ENCODE measurements at places on chromosomes 5 and 9.

DNA sequence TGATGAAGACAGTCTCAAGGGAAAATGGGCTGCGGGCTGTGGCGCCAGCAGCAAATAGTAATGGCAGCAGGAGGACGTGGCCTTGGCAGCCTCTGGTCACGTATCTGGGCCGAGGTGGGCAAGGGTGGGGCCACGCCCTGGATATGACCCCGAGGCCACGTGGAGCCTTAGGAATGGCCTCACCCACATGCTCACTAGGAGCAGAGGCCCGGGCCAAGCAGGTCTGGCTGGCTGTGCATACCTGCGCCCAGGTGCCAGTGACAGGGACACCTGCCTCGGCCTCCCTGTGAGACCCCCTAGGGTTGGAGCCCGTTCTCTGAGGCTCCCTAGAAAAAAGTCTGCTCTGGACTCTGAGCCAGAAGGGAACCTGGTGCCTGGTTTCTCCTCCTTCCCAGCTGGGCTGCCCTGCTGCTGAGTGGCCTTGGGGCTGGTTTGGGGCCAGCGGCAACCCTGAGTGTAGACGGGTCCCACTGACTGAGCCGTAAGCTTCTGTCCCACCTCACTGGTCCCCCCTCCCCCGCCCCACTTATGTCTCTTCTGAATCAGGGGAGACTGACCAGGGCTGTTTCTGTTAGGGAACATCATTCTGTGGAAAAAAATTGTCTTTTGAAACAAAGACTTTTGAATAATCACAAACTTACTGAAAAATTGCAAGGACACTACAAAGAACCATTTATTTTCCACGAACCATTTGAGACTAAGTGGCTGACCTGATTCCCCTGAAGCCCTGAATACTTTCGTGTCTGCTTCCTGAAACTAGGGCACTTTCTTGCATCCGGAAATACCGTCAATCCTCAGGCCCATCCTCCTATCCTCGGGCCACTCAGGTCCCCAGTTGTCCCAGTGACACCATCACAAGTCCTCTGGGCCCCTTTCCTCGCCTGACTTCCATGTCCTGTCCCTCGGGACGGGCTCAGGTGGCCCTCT is 60.8 kb downstream of the WNK2 start:
- no peak for DNase-seq

GRCh38 chr5:168872246-168872645 is 293.1 kb upstream of the PANK3 start:
- DNase-seq: no peak

- no peak for DNase-seq
Measured at GRCh38 chr5:131575660-131576227, 59.3 kb downstream of the RAPGEF6 start.

DNA sequence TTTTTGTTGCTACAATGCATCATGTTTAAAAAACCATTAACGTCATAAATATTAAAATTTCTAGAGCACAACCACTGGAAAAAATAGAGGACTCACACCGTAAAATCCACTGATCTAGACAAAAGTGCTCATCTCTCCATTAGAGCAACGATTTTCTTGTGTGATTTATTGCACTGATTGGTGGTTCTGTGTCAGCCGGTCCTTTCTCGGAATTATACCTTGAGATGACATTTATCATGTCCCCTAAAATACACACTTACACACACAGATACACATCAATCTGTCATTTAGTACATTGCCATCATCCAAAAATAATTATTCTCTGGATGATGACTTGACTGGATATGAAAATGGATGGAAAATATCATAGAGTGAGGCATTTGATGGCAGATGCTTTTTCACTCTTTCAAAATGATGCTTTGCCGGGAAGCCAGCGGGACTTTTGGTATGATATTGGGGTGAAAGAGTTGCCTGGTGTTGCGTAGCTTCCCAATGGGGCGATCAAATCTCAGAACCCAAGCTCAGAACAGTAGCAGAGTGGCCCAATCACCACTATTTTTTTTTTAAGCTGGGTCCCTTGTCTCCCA is 226.6 kb downstream of the GAS1 start:
- no peak for DNase-seq

DNA sequence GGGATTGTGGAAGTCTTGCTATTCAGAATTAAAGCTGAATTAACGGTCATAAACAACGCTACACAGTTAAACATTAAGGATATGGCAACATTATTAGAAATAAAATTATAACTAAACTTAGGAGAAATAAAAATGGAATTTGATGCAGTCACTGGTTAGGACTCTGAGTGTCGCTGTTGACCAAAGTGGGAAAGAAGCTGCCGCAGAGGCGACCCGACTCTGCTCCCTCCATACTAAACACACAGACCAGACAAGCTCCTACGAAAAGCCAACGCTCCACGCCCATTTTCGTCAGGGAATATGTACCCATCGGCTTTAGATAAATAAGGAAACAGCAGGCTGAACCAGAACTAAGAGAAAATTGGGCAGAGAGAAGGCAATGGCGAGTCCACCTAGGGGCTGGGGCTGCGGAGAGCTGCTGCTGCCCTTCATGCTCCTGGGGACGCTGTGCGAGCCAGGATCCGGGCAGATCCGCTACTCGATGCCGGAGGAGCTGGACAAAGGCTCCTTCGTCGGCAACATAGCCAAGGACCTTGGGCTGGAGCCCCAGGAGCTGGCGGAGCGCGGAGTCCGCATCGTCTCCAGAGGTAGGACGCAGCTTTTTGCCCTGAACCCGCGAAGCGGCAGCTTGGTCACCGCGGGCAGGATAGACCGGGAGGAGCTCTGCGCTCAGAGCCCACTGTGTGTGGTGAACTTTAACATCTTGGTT is at the start of gene PCDHGA5:
Gene PCDHGA5 (plus strand): TSS at position 211 of the 709 bp plus-strand sequence. CDS start 169 bp downstream, at position 380.
- no peak for DNase-seq

DNA sequence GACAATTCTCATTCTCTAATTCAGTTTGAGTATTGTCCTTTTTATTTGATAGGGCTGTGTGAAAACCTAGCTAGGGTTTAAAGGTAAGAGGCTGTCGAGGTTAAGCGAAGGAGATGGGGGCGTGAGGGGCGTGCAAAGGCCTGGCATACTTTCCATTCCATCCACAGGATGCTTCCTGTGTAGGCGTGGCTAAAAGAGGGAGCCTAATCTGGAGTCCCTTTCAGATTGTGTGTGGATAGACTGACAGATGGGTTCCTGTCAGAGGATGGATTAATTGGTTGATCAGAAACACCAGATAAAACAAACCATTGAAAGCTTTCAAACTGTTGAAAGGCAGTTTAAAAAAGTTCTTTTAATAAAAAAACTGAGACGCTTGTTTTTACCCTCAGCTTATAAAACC is 1.1 kb upstream of the ELL2 start:
- peak; percentile 24 for DNase-seq

- DNase-seq: no peak
Measured at GRCh38 chr5:145510769-145511168, 324.4 kb downstream of the PRELID2 start.

DNA sequence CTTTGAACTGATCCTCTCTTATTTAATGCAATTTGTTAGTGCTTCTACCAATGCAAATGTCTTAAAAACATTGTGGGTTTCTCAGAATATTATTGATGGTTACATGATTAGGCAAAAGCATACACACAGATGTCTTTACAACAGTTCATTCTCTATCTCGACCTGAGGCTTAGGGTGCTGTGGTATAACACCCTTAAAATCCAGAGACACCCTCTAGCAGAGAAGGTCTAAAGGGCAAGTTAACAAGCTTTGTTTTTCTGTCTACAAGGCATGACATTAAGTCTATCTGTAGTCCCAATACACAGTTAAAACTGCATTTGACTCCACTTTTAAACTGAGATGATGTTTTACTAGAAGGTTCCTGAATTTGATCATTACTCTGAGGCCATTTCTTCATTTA is 518.7 kb upstream of the MEF2C start:
- DNase-seq: no peak

GRCh38 chr5:109823597-109823996 is 133.9 kb downstream of the MAN2A1 start:
- DNase-seq: no peak

GRCh38 chr9:18982262-18982620 is 50.8 kb downstream of the SAXO1 start:
- DNase-seq: no peak

GRCh38 chr9:136201609-136202453 is 3.1 kb downstream of the LHX3 start:
- no peak for DNase-seq

DNA sequence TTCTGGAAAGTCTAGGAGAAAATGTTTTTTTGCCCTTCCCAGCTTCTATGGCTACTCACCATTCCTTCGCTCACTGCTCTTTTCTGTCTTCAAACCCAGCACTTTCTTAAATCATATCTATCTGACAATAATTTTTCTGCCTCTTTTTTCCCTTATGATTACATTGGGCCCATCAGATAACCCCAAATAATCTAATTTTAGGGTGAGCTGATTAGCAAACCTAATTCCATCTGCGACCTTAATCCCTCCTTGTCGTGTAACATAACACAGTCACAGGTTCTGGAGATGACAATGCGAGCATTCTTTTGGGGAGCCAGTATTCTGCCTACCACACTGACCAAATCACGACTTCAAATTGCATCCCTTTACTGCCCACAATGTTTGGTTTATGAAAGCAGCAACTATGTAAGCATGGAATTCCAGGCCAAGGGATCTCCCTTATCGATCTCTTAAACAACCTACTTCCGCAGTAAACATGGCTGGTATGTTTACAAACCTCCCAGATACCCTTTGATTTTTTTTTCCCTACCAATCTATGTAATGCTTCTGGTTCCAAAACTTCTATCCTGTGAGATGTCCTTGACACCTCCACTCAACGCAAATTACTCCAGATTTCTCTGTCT is 2122.2 kb downstream of the MAT2B start:
- DNase-seq: no peak

DNA sequence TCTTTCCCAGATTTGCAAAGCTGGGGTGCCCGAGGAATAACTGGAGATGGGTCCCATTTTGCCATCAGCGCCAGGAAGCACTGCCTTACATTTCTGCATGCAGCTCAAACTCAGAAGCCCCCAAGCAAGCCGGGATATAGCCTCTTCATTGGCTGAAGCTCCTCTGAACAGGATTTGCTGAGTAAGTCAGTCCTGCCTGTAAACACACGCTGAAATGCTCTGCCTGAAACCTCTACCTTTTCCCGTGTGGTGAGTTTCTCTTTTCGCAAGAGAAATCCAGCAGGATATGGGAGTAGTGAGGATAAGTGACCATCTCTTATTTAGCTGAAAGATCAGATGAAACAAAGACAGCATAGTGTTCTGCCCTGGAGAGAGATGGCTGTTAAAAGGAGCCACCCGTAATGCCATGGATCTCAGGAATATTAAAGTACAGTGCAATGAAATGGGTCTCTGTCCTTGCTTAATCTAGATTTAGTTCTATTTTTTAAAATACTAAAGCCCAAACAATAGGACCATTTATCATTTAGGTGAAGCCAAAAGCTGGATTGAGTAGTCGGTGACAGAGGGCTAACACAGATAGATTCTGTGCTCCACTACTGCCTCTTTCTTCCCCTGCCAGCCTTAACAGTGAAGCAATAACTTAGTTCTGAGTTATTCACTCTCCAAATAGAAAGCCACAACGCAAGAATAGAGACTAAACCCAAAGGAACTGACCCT is 177.5 kb upstream of the PPP2R2B start:
- no peak for DNase-seq

GRCh38 chr5:15533129-15533893 is 33.3 kb downstream of the FBXL7 start:
- no peak for DNase-seq

GRCh38 chr5:58937031-58937681 is 354.3 kb downstream of the RAB3C start:
- DNase-seq: no peak

DNA sequence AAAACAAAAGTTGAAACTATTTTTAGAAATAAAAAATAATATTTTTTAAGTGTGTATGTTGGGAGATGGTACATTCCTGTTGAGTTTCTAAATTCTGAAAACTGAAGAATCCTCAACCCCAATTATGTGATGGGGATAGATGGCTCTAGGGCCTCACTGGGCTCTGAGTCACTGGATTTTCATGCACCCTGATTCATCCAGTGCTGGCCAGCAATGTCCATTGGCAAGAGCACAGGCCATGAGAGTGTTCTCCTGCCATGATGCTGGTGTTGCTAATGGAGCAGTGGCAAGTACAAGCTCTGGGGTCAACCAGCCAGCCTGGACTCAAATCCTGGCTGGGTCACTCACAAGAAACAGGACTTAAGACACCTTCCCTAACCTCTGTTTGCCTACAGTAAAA is 23.3 kb downstream of the SMIM23 start:
- no peak for DNase-seq

DNA sequence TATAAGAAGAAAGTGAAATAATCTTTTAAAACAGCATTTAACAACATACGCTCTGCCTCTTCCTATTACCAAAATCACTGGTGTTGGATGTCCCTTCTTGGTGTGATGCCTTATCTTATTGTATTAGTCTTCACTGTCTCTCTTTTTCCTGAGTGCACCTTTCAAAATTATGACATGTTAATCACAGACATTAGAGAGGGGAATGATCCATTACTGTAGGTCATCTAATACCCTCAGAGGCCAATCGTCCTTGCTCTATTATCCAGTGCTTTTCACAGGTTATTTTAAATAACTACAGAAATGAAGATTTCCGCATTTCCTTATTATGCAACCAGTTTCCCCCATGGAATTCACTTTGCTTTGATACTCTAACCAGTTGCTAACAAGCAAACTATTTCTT is 1292.7 kb downstream of the MAT2B start:
- no peak for DNase-seq

GRCh38 chr9:24011009-24011717 is 185.1 kb upstream of the ELAVL2 start:
- DNase-seq: no peak

GRCh38 chr5:175336781-175337180 is 107.2 kb downstream of the DRD1 start:
- DNase-seq: no peak

DNA sequence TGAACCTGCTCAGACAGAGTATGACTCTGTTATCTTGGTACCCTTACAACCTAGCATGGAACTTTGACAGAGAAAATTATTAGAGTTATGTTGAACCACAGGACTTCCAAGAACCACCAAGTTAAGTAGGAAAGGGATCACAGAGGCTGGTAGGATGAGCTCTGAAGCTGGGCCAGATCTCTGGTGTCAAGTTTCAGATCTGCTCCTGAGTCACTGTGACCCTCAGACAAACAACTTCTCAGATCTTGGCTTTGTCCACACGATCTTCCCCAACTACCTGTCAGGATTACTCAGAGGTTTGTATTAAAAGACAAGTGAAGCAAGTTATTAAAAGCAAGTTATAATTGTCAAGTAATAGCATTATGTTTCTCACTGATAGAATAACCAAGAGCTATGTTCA is 189.0 kb downstream of the SEC61B start:
- no peak for DNase-seq

GRCh38 chr5:179265514-179266290 is 79.6 kb downstream of the ADAMTS2 start:
- DNase-seq: no peak

GRCh38 chr5:54426209-54426608 is 29.3 kb upstream of the HSPB3 start:
- DNase-seq: no peak

DNA sequence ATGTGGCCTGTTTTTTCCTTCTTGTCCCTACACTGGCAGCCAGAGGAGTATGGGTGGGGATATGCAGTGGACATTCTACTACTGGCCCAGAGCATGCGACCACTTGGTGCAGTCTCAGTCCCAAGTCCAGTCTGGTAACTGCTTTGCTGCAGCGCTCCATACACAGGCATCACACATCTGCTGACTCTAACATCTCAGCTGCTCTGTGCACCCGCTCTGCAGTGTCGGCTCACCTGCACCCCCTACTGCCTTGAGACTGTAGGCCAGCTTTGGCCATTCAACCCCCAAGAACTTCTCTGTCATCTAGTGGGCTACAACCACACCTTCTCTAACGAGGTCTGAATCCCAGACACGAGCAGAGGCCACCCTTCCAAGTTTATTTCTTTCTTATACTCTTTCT is 46.4 kb upstream of the SLCO6A1 start:
- DNase-seq: peak; percentile 4

All from activated CD4-positive, alpha-beta T cell treated with anti-CD3 and anti-CD28 coated beads for 48 hours (primary cell).